Activated gamma-delta T cell treated with anti-CD3 and anti-CD28 coated beads, Interleukin-2, amount 50 U/mL, for 16 hours (primary cell): ENCODE measurements at places on chromosomes 12 and 14.

DNA sequence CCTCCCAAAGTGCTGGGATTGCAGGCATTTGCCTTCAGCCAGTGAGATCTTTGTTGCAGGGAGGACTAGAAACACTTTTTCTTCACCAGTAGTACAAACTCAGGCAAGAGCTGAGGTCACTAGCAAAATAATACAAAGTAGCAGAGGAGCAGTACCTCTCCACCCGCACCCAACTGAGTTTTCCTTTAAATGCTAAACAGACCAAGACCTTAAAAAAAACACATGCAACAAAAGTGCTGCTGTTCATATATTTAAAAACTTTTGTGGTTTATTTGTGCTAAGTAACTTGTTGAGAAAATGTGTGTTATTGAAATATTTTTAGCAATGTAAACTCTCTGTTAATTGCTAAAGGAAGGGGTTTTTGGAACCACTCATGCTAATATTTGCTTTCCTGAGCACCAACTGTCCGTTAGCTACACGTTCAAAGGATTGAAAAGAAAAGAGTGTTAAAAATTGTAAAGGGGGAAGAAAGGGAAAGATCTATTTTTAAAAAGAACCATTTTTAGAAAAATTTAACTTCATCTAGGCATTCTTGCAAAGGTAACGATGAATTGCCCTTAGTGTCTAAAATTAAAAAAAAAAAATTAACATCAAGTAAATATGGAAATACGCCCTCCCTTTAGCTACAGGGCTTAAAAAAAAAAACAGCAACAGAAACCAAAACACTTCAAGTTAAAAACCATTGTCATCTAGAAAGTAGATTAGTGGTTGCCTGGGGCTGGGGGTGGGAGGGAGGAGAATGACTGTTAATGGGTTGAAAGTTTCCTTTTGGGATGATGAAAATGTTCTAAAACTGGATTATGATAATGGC lies 114.0 kb upstream of the KRAS start:
- no peak for DNase-seq

GRCh38 chr12:45285717-45286116 lies 69.8 kb downstream of the ANO6 start:
- no peak for DNase-seq

- DNase-seq, result no peak
Measured at GRCh38 chr12:19208456-19208855, 78.9 kb downstream of the PLEKHA5 start.

GRCh38 chr12:26331136-26331535 lies 135.8 kb downstream of the SSPN start:
- no peak for DNase-seq

- DNase-seq, result no peak
Measured at GRCh38 chr12:24705741-24706358, 243.1 kb downstream of the BCAT1 start.

- DNase-seq, result no peak
Measured at GRCh38 chr12:47410383-47410782, 295.4 kb downstream of the RPAP3 start.

DNA sequence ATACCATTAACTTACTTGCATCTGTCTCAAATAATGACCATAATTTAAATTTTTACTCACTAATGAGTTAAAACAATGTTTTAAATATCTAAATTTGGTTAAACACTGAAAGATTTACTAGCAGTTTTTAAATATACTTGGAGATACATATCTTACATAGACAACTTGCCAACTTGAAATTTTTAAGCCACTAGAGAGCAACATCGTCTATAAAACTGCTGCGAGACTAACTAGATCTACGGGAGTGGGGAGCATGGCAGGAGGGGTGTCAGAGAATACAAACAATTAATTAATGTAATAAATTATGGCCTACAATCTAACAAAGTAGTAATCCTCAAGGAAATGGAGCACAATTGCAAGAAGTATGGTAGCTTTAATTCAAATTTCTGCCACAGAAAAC lies 120.4 kb downstream of the LRRIQ1 start:
- DNase-seq, result no peak

DNA sequence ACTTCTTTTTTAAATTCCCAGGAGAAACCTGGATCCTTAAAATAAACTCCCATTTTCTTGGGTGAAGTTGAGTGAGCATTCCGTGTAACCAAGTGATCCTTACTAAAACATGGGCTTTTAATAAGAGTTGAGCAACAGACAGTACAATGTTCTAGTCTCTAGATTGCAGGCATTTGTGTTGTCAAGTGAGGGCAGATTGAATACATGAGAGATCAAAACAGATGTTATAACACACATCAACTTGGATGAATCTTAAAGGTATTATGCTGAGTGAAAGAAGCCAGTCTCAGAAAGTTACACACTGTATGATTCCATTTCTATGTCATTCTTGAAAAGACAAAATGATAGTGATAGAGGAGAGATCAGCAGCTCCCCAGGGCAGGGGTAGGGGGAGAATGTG lies 213.9 kb upstream of the CCDC196 start:
- no peak for DNase-seq

DNA sequence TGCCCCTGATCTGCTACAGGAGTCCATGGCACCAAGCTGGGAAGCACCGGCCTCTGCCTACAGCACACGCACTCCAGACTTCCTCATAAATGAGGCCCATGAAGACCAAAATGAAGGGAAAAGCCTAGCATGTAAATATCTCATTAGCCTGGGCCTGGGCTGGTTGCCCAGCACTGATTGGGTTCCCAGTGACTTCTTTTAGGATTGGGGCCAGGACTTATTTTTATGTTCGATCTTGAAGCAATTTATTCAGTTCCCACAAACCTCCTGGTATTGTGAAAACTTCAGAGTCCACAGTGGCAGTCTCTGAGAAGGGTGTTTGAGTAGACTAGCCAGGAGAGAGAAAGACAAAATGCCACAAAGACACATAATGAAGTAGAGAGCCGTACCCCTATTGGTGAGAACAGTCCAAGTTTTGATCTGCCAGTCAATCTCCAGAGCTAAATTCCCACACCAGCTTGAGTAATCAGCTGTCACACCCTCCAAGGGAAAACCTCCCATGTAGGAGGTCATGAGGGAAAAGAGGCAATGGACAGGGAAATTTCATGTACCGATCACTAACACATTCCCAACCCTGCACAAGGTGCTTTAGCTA lies 78.2 kb downstream of the PHLDA1 start:
- DNase-seq, result no peak

DNA sequence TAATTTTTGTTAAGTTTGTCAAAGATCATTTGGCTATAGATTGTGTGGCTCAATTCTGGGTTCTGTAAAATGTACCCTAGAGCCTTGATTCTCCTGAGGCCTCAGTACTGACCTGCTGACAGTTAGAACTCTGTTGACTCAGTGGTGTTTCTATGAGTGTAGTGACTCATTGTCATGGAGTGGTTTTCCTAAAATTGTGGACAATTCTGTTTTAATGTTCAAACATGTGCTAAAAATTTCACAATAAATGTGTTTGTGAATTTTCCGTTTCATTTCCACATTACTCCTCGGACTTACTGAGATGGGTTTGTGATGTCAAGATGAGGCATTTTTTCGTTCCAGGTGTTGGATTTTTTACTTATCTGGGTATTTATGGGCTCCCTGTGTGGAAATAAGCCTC lies 695.9 kb downstream of the TMEM121 start:
- no peak for DNase-seq

GRCh38 chr12:59737725-59738463 lies 142.1 kb downstream of the SLC16A7 start:
- no peak for DNase-seq

DNA sequence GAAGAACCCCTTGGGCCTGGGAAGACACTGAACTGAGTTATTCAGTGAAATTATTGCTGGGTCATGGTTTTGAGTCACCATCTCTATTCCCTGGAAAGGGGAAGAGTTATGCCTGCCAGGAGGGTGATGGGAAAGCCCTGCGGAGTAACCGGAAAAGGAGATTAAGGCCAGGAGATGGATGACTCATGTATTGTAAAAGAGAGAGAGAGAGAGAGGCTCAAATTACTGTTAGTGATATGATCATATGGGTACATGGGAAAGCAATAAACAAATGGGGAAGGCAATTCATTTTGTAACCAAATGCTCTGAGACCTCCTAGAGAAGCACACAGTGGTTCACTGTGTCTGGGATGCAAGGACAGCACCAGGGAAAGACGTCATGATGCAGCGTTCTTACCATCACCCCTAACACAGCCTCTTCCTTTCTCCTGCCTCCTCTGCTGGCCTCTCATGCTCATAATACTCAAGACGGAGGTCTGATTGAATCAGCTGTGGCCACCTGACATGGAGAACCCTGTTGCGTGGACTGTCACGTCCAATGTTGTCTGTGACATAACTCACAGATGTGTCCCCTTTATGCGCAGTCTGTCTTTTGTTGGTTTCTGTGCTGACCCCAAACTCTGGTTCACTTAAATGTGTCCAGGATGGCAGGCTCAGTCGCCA lies 243.7 kb downstream of the TMEM132D start:
- no peak for DNase-seq

DNA sequence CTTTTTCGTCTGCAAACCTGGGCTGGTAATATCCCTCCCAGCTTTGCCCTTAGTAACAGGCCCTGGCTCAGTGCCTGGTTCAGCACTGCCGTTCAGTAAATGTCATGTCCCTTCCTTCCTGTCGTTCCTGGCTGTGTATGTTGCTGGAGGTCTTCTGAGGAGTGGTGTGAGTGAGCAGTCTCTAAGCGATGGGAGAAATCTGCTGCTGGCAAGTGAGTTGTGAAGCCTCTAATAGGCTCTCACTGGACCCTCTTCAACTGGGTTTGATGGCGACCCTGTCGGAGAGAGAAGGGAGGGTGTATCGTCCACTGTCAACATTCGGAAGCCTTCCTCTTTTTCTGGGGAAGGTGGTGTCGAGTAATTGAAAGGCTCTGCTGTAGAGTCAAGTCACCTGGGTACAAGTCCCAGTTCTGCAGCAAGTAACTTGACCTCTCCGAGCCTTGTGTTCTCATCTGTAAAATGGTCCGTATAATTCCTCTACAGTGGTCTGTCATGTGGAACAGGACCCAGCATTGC lies 62.8 kb downstream of the HRK start:
- no peak for DNase-seq

DNA sequence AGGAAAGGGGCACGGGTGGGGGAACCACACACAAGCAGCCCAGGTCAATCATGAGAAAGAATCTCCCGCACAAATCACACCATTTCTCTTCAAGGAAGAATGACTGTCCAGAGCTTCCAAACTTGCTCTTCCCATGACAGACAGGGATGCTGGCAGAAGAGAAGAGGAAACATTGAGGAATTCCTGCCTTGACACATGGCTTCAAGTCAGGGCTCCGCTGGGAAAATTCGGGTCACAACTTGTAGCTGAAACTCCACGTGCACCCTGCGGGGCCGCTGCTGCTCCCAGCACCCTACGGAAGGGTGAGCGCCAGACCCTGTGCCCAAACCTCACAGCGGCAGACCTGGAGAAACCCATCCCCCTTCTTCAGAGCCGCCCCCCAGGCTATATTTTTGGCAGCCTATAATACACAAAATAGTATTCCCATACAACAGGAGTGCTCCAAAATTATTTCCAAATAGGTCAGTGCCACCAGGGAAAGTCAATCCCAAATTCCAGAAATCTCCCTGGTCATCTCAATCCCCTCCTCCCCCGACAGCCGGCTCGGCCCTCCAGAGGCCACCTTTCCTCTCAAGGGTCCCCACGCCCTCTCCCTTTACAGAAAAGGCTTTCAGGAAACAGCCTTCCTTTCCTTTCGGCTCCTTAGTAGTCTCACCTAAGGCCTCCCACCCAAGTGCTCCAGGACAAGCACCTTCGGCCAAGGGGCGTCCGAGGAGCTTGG lies 1.3 kb downstream of the TMEM132D start:
- DNase-seq, result no peak

DNA sequence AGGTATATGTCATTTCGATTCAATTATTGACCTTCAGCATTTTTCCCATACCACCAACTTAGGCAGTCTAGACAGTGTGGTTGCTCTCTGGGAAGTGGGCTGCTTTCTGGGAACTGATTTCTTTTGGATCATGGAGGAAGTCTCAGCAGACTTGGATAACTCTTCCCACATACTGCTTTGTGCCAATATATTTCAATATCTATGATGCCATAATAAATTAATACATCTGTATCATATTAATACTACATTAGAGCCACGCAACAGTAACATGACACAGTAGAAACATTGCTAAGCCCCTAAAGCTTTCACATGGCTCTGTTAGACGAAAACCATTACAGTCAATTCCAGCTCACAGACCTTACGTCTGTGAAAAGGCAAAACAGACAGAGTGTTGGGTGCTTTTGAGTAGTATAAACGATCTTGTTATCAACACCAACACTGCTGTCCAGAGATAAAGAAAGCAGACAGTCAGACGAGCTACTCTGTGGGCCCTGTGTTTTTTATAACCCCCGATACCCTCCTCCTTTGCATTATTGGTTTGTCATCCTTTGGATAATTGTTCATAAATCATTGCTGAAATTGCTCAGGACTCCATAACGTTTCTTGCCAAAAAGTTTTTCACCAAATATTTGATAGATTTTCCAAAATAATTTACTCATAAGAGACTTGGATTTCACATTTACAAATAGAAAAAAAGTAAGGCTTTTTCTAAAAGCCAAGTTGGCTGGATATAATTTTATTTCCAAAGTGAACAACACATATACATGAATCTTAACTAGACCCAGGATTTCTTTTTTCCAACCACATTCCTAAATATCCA lies 439.7 kb downstream of the ADAMTS20 start:
- no peak for DNase-seq

- DNase-seq, result no peak
Measured at GRCh38 chr12:26277506-26278246, 82.3 kb downstream of the SSPN start.

GRCh38 chr12:6085841-6086240 lies 38.6 kb downstream of the VWF start:
- no peak for DNase-seq

DNA sequence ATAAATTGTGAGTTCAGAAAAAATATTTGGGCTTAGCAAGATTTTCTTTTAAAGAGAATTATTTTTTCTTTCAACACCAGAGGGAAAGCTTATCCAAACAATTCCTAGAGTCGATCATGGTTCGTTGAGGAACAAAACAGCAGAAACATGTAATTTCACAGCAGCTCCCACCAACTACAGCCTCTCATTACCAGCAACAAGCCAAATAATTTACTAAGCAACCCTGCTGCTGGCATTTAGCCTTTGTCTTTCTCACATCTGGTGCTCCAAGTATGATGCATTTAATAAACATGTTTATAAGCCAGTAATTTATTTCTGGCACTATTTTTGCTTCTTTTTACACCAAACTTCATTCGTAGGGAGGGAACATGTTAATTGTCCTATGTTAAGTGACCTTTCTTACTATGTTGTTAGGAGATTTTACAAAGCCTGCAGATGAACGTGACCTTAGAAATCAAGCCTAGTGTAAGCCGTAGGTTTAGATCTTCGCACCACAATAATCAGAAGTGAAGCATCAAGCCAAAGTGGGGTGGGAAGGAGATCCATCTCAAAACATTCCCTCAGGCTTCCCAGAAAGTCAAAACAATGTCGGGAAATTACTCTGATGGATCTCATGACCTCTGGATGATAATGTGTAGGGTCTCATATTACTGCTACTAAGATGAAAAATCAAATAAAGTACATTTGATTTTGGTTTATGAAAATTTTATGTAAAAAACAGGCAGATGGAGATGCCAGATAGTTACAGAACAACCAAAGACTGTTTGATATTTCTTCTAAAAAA lies 128.4 kb downstream of the RPAP3 start:
- no peak for DNase-seq

- no peak for DNase-seq
Measured at GRCh38 chr12:123165537-123165936, 14.6 kb upstream of the PITPNM2 start.
